Umbilical cord (tissue), 2 donors: ENCODE measurements at places on chromosomes 1 and 21. TPM values are rescaled to one million over a fixed set of nuclear protein-coding genes. Genes with fewer than 3 reads are reported as not detected.

The AUNIP gene
- 1.4 TPM for total RNA-seq

The DYNLT4 gene
- not detected for total RNA-seq

The TNFRSF9 gene
- 1.2 TPM for total RNA-seq

DNA sequence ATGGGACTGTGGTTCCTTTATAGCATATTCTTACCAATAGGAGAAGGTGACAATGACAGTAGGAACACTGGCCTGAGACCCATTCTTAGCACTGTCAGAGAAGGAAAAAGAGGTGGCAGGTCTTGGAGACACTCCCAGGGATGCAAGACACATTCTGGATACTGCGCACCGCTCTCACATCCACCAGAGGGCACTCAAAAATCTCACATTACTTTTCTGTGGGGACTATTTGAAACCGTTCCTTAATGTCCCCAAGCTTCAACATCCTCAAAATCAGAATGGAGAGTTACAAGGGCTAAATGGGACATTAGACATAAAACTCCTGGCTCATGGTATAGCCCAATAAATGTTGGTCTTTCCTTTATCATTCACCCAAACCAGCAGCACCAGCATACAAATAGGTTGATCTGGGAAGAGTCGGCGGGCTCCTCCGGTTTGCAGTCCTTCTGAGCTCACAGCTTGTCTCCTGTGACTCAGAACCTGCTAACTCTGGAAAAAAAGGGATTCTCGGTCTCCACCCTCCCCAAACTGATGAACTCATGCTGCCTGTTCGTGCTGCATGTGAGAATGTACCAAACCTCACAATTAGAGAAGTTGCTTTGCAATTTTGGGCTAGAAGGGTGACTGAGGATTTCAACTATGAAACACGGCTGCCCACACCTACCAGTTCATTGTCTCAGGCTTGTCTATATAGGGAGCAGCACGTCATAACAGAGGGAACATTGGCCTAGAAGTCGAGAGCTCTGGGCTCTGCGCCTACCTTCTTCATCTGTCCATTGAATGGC lies 40.2 kb downstream of the IL12RB2 start:
- DNase-seq = peak; percentile 62

GRCh38 chr1:41735631-41736260 lies 183.0 kb downstream of the HIVEP3 start:
- peak; percentile 86 for DNase-seq

DNA sequence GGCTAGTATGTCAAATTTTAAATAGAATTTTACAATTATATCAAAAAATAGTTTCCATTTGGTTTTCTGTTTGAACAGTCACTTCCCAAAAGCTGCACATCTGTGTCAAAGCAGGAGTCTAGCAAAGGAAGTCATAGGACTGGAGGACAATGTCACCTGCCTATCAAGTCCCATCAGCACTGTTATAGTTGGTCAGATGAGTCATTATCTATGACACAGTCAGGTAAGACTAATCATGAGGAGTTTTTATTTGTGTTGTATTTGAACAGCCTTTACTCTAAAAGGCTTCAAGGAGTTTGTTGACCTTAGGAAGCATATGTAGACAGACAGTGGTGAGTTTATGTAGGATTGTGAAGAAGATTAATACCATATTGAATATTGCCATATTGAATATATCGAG lies 74.2 kb upstream of the QSOX1 start:
- DNase-seq = no peak
